GM12878 (cell line): ENCODE measurements at places on chromosomes 16 and 17. TPM values are rescaled to one million over a fixed set of nuclear protein-coding genes. Genes with fewer than 3 reads are reported as not detected.

The YPEL3 gene
- 13.3 and 13.8 TPM in 2 replicates for total RNA-seq

The CIBAR2 gene
- not detected in 2 replicates for total RNA-seq

The ST6GALNAC2 gene
- total RNA-seq = 0.13 and 0.41 TPM in 2 replicates

The OR1A1 gene
- not detected in 2 replicates for total RNA-seq

The OSGIN1 gene
- 0.18 and 0.32 TPM in 2 replicates for total RNA-seq

The DNAAF8 gene
- 0.21 and 0.36 TPM in 2 replicates for total RNA-seq

The ASIC2 gene
- total RNA-seq = not detected in 2 replicates

The HOXB1 gene
- total RNA-seq = not detected in 2 replicates

The C1QTNF8 gene
- total RNA-seq = not detected in 2 replicates

The MARVELD3 gene
- not detected in 2 replicates for total RNA-seq

The SYNRG gene
- 32.5 and 40.4 TPM in 2 replicates for total RNA-seq

The ABCC3 gene
- 1.1 and 1.5 TPM in 2 replicates for total RNA-seq

GRCh38 chr17:82200743-82201497 lies 11.7 kb downstream of the CCDC57 start:
- no peak for DNase-seq

GRCh38 chr17:73096211-73096610 lies 3.7 kb upstream of the SLC39A11 start:
- DNase-seq = no peak

- DNase-seq = no peak
Observed at GRCh38 chr16:67539271-67539670, 10.6 kb downstream of the RIPOR1 start.

DNA sequence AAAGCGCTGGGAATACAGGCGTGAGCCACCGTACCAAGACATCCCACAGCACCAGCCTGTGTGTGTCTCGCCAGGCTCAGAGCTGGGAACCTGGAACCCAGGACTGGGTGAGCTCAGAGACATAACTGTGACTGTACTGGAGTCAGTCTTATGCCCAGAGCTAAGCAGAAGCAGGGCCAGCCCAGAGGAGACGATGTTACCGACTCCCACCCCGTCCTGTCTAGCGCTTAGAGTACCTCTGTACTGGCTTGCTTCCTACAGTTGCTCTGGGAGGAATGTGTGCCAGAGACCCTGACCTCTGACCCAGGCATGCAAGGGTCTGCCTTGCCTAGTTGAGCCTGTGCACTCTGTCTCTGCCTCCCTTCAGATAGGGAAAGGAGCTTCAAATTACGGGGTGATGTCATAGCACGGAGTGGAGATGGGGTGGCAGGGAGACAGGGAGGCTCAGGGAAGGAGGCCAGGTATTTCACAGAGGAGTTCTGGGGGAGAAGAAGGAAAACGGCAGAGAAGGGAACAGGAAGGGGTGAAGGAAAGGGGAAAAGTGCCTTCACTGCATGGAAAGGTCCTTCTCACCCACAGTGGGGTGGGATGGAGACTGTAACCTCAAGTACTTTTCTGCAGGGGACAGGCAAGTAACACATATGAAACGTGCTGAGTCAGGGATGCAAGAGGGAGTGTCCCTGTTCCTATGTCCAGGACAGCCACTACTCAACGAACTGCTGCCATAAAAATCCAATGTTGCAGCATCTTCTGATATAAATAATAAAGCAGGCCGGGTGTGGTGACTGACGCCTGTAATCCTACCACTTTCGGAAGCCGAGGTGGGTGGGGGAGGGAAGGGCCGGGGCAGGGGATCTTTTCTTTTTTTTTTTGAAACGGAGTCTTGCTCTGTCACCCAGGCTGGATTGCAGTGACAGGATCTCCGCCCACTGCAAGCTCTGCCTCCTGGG lies 5.8 kb upstream of the ARMC5 start:
- DNase-seq = no peak

GRCh38 chr17:688100-688989 lies 26.3 kb downstream of the VPS53 start:
- DNase-seq = no peak

DNA sequence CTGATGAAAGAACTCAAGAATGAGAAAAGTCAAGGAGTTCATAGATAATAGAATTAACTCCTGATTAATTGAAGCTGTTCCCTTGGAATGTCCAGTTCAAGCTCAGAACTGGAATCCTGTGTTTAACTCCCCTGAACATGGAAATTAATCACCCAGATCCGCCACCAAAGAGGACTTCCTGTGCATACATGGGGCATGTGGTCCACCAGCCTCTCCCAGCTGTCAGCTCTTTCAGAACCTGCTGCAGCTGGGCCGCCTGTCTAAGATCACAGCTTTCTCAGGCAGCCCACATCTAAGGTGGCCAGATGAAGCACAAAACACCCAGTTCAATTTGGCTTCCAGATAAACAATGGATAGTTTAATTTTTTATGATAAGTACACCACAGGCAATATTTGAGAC lies 203.7 kb upstream of the COX10 start:
- DNase-seq = no peak

DNA sequence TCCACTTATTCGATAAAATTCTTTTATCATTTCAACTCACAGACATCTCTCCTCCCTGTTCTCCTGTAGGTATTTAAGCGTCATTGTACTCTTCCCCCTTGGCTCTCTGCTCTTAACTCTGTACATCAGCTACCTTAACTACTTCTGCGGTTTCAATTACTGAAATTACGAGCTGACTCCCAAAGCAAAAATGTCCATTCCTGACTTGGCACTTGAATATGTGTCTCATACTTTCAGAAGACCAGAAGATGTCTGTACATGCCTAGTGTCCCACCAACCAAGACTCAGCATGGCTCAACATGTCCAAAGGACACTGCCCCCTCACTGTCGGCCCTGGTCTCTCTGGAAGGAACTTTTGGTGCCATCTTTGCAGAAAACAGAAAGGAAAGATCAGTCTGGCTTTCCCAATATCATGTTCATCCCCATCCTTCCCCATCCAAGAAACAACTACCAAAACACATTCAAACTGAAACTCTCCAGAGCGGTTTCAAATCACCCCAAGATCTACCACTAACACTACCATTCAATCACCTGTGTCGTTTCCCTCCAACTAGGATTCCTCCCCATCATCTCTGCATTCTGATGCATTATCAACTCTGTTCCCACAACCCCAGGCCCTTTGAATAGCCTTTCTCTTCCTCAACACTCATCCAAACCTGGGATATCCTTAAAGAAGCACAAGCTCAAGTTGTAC lies 74.9 kb downstream of the ZFHX3 start:
- no peak for DNase-seq

GRCh38 chr16:1870365-1871082 lies 1.4 kb downstream of the MEIOB start:
- no peak for DNase-seq

DNA sequence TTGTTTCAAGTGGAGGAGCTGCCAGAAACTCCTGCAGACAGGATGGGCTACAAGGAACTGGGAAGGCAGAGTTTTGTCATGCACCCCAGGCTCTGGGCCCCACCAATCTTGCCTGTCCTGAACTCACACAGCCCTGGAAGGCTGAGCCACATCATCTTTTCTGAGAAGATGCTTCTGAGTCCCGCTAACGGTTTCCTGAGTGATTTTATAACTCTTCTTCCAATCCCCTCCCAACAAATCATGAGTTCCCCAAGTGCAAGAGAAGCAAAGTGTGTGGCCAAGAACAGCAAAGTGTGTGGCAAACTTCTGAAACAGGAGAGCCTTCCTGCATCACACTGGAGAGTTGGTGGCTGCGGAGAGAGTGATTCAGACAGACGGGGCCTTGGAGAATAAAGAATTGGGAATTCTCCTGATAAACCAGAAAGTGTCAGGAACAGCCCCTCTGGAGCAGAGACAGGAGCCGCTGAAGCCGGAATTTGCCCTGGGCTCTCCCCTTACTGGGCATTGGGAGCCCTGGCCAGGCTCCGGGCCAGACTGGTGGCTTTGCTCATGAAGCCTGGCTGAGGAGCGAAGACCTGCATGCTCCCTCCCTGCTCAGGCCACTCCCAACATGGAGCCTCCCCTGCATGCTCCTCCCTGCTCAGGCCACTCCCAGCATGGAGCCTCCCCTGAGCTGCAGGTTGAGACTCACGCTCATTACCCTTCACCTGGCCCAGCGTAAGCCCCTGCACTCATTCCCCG lies 47.2 kb downstream of the PITPNM3 start:
- DNase-seq = no peak

GRCh38 chr17:32267690-32268205 lies 2.1 kb downstream of the RHBDL3 start:
- DNase-seq = no peak

DNA sequence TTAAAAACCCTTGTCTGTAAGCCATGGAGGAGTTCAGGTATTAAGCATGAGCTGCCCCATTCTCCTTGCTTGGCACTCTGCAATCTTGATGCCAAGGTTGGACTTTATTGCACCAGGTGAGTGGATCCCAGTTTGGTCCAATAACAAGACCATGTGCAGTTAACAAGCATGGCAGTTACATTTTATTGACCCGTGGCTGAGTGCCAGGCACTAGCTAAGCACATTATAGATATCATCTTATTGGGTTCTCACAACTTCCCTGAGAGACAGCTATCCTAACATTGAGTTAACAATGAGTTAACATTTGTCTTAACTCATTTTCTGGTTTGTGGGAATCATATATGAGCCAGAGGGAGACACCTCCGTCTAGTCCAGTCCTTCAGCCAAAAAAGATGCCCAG lies 21.8 kb downstream of the LYRM9 start:
- no peak for DNase-seq

- no peak for DNase-seq
Observed at GRCh38 chr17:14793237-14793636, 471.9 kb downstream of the PMP22 start.

DNA sequence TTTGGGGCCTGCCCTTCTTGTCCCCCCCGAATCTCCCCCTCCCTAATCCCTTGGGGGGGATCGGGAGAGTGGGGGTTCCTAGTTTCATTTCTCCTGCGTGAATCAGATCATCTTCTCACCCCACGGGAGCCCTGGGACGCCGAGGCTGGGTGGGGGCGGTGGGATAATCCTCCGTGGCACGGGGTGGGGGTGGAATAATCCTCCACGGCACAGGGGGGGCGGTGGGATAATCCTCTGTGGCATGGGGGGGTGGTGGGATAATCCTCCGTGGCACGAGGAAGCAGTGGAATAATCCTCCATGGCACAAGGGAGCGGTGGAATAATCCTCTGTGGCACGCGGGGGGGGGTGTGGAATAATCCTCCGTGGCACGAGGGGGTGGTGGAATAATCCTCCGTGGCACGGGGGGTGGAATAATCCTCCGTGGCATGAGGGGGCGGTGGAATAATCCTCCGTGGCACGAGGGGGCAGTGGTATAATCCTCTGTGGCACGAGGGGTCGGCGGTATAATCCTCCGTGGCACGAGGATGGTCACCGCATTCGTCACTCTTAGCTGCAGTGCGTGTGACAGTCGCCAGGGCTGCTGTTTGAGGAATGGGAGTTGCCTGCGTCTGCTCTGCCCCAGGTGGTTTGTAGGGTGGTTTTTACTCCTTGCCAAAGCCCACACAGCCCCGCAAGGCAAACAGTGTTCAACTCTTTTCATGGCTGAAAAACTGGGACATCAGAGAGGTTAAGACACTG lies 156.9 kb downstream of the LAT start:
- DNase-seq = no peak

DNA sequence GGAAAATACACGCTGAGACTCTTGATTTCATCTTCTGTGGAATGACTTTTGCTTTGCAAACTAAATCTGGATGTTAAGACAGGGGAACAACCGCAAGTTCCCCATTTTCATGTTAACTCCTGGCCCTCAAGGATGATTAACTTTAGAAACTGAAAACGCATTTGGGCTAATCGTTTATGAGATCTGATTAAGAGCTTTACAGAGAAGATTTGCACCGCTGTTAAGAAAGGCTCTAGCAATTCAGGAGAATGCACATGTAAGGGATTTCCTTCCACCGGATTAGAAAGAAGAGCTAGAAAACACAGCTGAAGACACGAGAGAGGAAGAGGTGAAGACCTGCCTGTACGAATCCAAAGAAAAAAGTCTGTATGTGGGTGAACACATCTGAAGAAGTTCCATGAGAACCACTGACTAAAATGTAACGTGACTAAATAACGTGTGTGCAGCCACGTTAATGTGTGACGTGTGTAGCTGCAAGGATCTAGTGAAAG lies 106.4 kb downstream of the YPEL2 start:
- DNase-seq = peak; percentile 40

- no peak for DNase-seq
Observed at GRCh38 chr17:18139949-18140348, 31.4 kb downstream of the MYO15A start.

- no peak for DNase-seq
Observed at GRCh38 chr17:72489272-72489641, 368.4 kb downstream of the SOX9 start.

GRCh38 chr16:77696149-77696548 lies 26.2 kb upstream of the NUDT7 start:
- DNase-seq = no peak

DNA sequence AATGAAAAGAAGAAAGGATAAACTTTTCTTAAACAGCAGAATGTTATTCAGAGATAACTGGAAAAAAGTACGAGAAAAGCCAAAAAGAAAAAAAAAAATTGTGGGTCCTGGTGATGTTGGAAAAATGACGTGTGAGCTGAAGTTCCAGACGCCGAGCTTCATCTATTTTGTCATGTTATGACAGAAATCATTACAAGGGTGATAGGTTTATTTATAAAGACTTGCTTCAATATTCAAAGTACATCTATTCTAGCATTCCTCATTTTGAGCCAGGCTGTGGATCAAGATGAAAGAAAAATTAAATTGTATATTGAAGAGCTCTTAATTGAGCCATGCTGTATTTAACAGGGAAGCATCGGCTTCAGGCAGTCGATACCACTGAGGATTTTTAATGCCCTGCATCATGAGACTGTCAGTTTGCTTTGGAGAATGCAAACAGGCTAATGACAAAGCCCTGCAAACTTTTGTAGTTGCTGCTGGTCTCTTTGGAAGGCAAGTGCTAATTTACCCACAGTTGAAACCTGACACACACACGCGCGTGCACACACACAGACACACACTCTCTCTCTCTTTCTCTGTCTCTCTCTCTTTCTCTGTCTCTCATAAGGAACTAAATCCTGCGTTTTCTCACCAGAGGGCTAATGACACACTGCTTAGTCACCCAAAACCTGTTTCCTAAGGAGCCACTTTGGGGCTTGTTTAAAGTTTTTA lies 110.7 kb downstream of the WWOX start:
- no peak for DNase-seq

GRCh38 chr17:61524319-61524718 lies 66.7 kb downstream of the NACA2 start:
- no peak for DNase-seq

DNA sequence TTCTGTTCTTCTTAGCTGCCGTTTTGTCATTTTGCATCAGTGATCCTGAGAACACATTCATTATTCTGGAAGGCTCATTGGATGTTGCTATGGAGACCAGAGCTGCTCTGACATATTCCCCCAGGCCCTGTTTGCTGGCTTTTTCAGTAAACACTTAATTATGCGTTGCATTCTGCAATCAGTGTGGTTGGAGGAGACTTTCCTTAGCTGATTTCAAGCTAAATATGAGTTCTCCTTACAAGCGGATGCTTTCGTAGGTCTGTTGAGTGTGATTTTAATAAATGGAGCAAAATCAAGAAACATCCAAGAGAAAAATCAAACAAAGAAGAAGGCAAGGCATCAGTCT lies 38.2 kb upstream of the NUDT7 start:
- no peak for DNase-seq

GRCh38 chr17:40551879-40552768 lies 13.1 kb downstream of the CCR7 start:
- no peak for DNase-seq
